Hematopoietic multipotent progenitor cell (in vitro differentiated cells): ENCODE measurements at places on chromosomes 2 and 18.
A peak's percentile ranks its signal among the peaks of the same experiment; 100 is the strongest.

GRCh38 chr2:74567881-74568280 is 13.4 kb downstream of the DOK1 start:
- no peak for DNase-seq

DNA sequence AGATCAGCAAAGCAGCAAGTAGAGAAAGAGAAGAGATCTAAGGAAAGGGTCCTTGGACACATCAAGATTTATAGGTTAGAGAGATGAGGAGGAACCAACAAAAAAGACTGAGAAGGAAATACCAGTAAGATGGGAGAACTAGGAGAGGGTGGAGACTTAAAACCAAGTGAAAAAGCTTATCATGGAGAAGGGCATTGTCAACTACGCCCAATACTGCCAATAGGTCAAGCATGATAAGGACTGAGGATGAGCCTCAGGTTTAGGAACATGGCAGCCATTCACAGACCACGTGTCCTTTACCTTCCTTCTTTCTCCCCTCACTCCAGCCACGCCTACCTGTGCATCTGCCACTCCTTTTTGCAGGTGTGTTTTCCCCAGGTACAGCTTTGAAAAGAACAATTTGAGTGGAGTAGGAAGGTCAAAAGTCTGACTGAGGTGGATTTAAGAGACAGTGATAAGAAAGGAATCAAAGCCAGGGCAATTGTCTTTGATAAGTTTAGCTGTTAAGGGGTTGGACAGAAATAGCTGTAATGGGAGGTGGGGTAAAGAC is 238.7 kb downstream of the STK39 start:
- DNase-seq, result no peak

DNA sequence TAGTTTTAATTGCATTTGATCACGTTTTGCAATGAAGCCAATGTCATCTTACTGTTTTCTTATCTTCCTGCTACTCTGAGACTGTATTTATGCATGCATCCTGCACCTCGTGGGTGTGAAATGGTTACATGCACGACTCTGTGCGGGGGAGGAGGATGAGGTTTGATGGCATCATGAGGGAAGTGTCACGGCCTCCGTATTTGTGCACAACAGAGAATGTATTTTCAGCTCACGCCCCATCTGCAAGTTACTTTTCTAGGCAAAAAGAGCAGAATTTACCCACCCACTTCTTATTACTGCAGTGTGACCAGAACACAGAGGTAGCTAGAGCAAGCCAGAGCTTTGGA is 145.1 kb downstream of the TDRD15 start:
- no peak for DNase-seq

DNA sequence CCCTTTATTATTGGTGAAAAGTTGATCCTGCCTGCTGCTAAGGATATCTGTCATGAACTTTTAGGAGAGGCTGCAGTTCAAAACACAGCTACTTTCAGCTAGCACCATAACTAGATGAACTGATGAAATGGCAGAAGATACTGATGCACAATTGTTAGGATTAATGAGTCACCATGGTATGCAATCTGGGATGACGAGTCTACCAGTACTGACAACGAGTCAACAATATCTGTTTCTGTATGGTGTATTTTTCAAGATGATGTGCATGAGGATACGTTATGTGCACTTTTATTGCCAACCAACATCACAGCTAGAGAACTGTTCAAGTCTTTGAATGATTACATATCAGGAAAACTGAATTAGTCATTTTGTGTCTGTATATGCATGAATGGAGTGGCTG is 68.7 kb downstream of the NETO1 start:
- no peak for DNase-seq

GRCh38 chr2:85119900-85120299 is 13.3 kb upstream of the TCF7L1 start:
- DNase-seq, result no peak

DNA sequence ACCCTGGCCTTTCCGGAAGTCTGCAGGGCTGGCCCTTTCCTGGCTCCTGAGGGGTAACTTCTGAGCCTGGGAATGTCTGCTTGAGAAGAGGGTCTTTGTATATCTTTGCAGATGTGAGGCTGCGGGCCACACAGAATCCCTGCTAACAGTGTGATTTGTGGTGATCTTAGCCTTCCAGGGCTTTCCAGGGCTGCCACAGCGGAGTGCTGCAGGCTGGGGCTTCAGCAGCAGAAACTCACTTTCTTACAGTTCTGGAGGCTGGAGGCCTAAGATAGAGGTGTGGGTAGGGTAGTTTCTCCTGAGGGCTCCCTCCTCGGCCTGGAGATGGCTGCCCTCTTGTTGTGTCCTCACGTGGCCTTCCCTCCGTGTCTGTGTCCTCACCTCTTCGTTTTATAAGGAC is 294.7 kb upstream of the HS6ST1 start:
- no peak for DNase-seq

DNA sequence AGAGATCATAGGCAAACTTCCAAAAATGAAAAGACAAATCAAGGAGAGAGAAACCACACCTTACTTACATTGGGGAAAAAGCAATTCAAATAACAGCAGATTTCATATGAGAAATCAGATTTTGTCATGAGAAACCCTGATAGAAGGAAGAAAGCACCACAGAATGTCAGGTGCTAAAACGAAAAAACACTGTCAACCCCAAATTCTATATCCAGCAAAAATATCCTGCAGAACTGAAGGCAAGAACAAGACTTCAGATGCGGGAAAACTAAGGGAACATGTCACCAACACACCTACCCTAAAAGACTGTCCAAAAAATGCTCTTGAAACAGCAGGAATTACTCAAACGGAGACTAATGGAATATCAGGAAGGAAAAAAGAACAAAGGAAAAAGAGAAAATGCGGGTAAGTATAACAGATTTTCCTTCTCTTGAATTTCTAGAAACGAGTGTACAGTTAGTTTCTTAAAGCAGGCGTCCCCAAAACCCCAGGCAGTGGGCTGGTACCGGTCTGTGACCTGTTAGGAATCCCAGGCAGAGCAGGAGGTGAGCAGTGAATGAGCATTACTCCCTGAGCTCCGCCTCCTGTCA is 7.3 kb upstream of the ID2 start:
- peak; percentile 43 for DNase-seq

DNA sequence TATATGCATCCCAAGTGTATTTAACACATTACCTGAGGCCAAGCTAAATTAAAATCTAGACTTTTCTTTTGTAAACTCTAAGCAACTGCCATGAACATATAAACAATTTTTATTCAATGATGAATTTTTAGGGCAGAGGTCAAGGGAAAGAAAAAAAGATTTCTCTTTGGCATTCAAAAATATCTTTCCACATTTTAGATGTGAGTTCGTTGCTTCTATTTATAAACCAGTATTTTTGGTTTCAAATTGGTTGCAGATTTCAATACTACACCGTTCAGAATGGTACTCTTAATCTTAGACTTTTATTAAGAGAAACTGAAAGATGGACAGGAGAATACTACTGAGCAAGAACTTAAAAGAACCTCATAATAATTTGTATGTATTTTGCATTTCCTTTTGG is 293.6 kb upstream of the CCDC68 start:
- DNase-seq, result no peak

- peak; percentile 30 for DNase-seq
Measured at GRCh38 chr18:33577685-33578517, at the start of gene ASXL3. TSS of gene ASXL3 (plus strand) at chr18:33578219. CDS start at chr18:33578632, 413 bp downstream.

DNA sequence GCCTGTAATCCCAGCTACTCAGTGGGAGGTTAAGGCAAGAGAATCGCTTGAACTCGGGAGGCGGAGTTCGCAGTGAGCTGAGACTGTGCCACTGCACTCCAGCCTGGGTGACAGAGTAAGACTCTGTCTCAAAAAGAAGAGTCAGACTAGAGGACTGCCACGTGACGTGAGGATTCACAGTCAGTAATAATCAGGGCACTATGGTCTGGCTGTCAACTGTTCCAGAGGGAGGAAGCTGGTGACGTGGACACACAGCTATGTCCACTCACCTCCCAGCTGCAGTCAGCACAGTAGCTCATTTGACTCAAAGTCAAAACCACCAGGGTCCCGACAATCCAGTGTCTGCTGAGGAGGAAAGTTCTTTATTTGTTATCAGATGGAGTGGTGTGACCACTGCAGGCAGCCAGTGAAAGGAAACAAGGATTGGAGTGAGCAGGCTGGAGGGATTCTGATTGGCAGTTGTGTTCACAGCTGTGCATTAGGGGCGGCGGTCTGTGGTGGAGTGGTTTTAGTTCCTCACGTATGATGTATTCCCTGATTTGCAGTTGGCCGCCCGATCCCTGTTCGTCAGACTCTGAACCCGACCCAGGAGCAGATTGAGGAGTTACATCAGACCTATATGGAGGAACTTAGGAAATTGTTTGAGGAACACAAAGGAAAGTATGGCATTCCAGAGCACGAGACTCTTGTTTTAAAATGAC is 37.9 kb downstream of the MOGAT1 start:
- DNase-seq, result no peak

DNA sequence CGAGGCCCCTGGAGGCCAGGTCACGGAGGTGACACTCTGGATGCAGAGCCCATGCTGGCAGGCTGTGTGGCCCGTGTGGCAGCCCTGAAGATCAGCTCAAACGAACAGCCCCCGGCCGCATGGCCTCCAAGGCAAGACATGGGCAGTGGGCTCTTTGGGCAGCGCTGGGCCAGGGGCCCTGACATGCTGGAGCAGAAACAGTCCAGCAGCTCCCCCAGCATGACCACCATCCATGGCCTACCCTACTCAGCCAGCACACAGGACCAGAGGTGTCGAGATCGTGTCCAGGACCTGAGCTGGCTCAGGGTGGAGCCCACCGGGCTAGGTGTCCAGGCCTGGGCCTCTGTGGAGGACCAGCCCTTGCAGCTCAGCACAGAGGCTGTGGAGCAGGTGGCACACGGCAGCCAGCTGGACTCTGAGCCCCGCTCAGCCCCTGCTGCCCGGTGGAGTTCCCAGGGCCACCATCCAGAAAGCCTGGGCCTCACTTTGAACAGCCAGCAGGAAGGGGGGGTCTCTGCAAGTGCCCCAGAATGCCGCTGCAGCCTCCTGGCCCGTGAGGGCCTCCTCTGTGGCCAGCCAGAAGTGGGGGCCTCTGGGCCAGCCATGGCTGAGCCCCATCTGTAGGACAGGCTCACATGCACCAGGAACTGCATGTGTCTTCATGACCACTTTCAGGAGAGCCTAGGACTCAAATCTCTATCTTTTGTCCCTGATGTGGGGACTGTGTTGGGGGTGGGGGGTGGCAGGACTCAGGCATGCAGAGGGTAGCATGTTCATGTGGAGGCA is 8.9 kb downstream of the AMER3 start:
- DNase-seq, result no peak

DNA sequence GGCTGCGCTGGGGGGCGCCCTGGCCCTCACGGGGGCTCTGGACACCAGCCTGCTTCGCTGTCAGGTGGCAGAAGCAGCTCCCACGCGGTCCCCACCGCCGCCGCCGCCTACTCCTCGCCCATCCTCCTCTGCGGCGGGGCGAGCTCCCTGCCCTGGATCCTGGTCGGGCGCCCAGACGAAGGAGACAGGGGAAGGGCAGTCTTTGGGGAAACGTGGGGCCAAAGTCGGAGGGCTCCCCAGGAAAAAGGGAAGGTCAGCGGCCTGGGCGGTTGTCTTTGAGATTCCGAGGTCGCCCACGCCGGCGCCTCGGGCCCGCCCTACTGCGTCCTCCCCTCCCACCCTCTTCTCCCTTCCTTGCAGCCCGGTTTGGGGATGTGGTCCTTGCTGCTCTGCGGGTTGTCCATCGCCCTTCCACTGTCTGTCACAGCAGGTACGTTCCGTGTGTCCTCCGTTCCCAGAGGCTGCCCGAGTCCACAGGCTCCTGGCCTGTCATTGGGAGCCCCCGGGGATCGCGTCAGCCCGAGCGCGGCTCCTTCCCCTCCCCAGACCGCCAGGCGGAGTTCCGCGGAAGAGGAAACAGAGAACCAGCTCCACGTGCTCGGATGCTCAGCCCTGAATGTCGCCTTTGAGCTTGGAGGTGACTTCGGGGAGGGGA is 800 bp downstream of the IL1RL2 start:
- DNase-seq, result no peak

- no peak for DNase-seq
Measured at GRCh38 chr2:120108049-120108448, 95.2 kb downstream of the EPB41L5 start.
